ENCODE measurements at places on chromosomes 6 and 20.

DNA sequence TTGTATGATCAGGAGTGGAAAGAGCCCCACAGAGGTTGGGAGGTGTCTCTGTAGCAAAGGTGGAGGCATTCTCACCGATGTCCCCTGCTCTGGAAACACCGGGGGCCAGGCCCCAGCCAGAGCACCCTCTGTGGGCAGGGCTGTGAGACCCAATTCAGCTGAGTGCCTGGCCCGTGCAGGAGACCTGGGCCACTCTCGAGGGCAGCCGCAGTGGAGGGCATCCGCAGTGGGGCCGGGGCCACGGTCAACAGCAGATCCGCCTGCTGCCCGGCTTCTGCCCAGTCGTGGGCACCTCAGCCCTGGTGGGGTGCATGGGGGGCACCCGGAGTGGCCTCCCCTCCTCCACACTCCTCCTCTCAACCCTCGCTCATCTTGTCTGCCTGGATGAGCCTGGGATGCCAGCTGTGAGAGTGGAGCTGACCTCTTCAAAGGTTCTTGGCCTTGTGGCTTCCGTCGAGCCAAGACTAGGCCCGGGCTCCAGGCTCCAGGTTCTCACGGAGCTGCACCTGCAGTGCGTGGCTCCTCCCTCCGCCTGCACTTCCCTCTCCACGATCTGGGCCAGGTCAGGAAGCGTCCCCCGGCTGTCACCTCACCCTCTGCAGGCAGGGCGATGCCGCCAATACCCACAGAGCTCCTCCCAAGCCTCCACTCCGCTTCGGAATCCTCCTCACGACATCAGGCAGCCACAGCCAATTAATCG lies 134.8 kb downstream of the TAF4 start:
- no peak for DNase-seq

DNA sequence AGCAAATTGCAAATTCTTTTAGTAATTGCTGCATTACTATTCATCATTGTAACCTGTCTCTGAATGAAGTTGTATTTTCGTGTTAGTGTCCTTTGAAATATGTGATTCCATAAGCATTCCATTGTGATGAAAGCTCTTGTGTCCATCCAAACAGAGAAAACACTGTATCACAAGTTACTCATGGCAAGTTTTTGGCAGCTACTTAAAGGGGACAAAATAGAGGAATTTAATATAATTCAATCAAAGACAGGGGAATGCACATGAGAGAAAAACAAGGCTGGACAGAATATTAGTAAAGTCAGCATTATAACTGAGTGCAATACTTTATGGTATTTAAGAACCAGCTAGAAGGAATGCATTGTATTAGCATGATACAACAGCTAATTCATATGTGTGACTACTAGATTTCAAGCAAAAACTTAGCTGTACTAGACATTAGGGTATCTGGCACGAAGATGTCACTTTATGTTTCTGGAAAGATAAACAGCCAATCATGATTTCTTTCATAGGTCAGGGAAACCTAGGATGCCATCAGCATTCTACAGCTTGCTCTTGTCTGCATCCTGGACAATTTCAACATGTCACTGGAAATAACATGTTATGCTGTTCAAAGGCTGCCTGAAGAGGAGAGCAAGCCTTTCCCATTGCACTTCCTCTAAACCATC lies 270.6 kb upstream of the MARCKS start:
- no peak for DNase-seq

- DNase-seq: no peak
Observed at GRCh38 chr20:46399401-46399800, 7.0 kb downstream of the ELMO2 start.

DNA sequence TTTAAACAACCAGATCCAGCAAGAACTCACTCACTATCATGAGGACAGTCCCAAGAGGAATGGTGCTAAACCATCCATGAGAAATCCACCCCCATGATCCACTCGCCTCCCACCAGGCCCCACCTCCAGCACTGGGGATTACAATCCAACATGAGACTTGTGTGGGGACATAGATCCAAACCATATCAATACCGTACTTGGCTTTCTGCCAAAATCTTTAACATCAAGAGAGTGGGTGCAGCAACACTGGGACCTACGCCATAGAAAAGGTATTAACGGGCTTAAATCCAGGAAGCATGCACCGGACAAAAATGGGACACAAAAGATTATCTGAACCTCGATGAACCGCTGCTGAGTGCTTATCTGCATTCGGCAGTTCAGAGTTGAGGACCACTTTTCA lies 322.3 kb upstream of the ARID1B start:
- DNase-seq: no peak

- no peak for DNase-seq
Observed at GRCh38 chr6:40900791-40901190, 138.2 kb downstream of the UNC5CL start.

DNA sequence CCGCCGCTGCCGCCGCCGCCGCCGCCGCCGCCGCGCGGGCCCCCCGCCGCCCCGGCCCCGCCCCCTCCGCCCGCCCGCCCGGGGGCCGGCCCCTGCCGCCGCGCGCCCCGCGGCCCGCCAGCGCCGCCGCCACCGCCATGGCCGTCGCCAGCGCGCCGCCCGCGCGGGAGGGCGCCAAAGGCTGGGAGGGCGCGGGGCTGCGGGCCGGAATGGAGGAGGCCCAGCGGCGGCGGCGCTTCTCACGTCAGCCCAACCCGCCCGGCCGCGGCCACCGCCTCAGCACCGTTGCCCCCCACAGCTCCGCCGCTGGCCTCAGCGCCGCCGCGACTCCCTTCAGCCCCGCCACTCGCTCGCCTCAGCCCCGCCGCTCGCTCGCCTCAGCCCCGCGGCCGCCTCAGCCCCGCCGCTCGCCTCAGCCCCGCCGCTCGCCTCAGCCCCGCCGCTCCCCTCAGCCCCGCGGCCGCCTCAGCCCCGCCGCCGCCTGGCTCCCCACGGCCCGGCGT lies 258 bp downstream of the PHF10 start:
- peak; percentile 50 for DNase-seq

DNA sequence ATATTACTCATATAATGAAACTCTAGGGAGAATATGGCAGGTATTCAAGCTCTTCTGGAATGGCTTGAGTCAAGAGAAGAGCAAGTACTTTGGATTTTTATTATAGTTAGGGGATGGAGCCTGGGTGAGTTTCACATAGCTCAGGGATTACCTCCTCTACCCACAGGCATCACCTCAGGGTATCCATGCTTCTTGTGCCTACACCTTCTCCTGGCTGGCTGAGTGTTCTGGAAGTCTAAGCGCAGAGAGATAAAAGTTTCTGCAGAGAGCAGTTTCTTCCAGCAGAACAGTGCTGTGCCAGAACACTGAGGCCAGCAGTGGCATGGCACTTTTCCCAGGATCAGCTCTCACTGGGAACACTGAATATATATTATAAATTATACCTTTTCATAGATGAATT lies 199.7 kb upstream of the KCNQ5 start:
- no peak for DNase-seq

DNA sequence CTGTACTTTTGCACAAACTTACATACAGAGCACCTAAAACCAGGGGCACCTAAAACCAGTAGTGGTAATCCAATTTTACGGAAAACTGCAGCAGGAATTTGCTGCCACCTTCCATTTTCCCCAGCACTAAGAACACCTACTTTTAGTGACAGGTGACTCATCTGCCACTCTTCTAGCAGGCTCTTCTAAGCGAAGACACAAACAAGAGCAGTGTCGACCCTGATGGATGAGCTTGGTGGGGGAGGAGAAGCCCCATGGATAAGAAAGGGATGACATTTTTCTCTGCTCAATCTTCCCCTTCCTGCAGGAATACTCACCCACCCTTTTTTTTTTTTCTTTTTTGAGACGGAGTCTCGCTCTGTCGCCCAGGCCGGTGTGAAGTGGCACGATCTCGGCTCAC lies 116.9 kb downstream of the GMPR start:
- DNase-seq: no peak

GRCh38 chr6:30104661-30105060 lies 8.2 kb downstream of the TRIM31 start:
- no peak for DNase-seq

DNA sequence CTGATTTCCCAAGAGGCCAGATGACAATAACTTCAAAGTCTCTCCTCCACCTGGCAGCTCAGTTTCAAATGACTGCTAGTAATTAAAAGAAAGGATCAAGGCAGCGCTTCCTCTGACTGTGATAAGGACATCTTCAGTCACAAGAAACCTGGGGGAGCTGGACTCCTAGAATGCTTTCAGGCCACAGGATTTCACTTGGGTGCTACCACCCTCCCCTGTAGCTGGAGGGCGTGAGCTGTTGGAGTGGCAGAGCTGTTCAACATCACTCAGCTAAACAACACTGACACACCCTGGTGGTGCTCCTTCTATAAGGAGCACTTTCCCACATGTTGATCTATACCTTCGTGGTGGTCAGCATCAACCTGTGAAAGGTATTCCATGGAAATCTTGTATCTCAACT lies 2.2 kb upstream of the CNR1 start:
- no peak for DNase-seq

All from stimulated activated CD8-positive, alpha-beta memory T cell treated with anti-CD3 and anti-CD28 coated beads, Interleukin-4, amount 100 ng/mL, for 48 hours (primary cell).